ENCODE measurements at places on chromosomes 6 and 20.

- no peaks in the 10 kb centered on the region for H3K4me1 ChIP-seq
- no peak overlapping the region for H3K4me3 ChIP-seq
- DNase-seq, result no peak
- no peak overlapping the region for H3K27ac ChIP-seq
- no peaks in the 10 kb centered on the region for H3K27me3 ChIP-seq
- H3K36me3 ChIP-seq, result no peaks in the 10 kb centered on the region
Measured at GRCh38 chr20:57553376-57554018, 7.4 kb upstream of the PCK1 start.

DNA sequence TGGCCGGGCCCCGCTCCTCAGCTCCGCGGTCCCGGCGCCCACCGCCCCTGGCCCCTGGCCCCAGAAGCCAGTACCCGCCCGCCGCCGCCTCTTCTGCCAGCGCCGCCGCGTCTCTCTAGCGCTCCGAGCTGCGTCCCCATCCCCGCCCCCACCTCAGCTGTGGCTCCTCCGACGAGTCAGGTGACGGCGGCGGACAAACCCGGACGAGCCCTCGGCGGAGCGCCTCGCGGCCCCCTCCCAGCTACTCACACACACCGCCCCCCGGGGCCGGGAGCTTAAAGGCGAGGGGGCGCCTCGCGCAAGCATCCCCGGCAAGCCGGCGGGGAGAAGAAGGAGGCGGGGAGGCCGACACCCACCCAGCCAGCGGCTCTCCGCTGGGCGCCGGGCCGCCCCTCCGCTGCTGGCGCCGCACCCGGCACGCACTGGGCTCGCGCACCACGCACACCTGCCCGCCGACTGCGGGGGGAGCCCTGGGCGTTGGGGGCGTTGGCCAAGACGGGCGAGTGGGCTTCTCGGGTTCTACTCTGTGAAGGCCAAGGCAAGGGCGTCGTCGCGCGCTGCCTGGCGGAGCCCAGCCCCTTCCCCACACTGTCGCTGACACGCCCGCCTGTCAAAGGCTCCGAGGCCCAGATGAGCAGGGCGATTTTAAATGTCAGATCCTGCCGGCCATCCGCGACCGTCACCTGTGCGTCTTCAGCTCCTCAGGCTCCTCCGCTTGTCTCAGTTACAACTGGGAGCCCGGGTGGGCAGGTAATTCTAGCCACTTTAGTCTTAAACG, at the start of gene SNAP91:
Gene SNAP91, minus strand, starts transcription at position 132 of the 778 bp plus-strand sequence. CDS start 1,174 bp downstream, outside the sequence.
- H3K4me3 ChIP-seq, result peak within 1 kb of the TSS; percentile 41
- no peaks in the 10 kb centered on the region for H3K4me1 ChIP-seq
- H3K36me3 ChIP-seq, result no peaks in the 10 kb centered on the region
- peak within 1 kb of the TSS; percentile 51 for H3K27ac ChIP-seq
- H3K27me3 ChIP-seq, result no peaks in the 10 kb centered on the region

GRCh38 chr20:59564171-59564570, 40.2 kb upstream of the PHACTR3 start:
- no peak overlapping the region for H3K27ac ChIP-seq
- H3K4me3 ChIP-seq, result no peak overlapping the region
- no peaks in the 10 kb centered on the region for H3K27me3 ChIP-seq
- no peaks in the 10 kb centered on the region for H3K4me1 ChIP-seq
- no peak for DNase-seq
- H3K36me3 ChIP-seq, result no peaks in the 10 kb centered on the region

DNA sequence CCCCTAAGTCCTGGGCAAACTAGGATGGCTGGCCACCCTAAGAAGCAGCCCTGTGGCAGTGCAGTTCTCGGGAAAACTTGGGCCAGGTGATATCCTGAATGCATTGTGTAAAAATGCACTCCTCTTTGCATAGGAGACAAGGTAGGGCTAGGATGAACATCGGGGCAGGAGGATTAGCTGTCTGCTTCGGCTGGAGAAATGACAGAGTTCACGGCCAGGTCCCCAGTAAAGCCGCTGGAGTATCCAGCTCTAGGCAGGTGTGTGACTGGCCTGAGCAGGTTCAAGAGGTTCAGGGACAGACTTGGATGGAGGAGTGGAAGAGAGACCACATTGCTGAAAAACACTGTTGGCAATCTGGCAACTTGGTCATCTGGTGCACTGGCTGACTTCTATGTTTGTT, 26.4 kb downstream of the DTD1 start:
- H3K27ac ChIP-seq, result no peak overlapping the region
- H3K4me1 ChIP-seq, result peaks cover 3% of the 10 kb centered on the region
- H3K27me3 ChIP-seq, result no peaks in the 10 kb centered on the region
- no peak for DNase-seq

GRCh38 chr20:54019127-54019526, 51.3 kb downstream of the BCAS1 start:
- no peak overlapping the region for H3K27ac ChIP-seq
- no peak for DNase-seq
- no peak overlapping the region for H3K4me3 ChIP-seq
- H3K27me3 ChIP-seq, result no peaks in the 10 kb centered on the region
- H3K36me3 ChIP-seq, result no peaks in the 10 kb centered on the region

DNA sequence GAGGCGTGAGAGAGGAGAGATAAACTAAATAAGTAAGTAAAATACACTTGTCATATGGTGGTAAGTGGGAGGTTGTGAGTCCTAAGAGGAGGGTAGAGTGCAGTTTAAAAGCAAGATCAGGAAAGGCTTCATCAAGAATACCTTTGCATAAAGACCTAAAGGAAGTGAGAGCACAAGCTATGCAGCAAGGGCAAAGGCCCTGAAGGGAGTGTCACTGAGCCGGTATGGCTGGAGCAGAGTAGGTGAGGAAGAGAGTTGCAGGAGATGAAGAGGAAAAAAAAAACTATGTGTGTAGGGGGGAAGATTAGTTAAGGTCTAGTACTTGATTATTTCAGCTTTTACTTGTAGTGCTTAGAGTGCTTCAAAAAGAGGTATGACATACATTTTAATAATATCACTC, 11.0 kb downstream of the DNAAF9 start:
- H3K4me1 ChIP-seq, result peaks cover 3% of the 10 kb centered on the region
- H3K4me3 ChIP-seq, result no peak overlapping the region
- H3K36me3 ChIP-seq, result no peaks in the 10 kb centered on the region
- H3K27me3 ChIP-seq, result no peaks in the 10 kb centered on the region

GRCh38 chr6:136289327-136289578, 393 bp downstream of the BCLAF1 start:
- H3K4me1 ChIP-seq, result peaks cover 10% of the 10 kb centered on the region
- no peaks in the 10 kb centered on the region for H3K36me3 ChIP-seq
- peak overlapping the region; percentile 99 for H3K27ac ChIP-seq
- H3K4me3 ChIP-seq, result peak overlapping the region; percentile 87
- no peaks in the 10 kb centered on the region for H3K27me3 ChIP-seq

All from prostate gland (tissue), 2 donors.